ENCODE measurements at places on chromosomes 16 and 17. TPM values are rescaled to one million over a fixed set of nuclear protein-coding genes. Genes with fewer than 3 reads are reported as not detected.

DNA sequence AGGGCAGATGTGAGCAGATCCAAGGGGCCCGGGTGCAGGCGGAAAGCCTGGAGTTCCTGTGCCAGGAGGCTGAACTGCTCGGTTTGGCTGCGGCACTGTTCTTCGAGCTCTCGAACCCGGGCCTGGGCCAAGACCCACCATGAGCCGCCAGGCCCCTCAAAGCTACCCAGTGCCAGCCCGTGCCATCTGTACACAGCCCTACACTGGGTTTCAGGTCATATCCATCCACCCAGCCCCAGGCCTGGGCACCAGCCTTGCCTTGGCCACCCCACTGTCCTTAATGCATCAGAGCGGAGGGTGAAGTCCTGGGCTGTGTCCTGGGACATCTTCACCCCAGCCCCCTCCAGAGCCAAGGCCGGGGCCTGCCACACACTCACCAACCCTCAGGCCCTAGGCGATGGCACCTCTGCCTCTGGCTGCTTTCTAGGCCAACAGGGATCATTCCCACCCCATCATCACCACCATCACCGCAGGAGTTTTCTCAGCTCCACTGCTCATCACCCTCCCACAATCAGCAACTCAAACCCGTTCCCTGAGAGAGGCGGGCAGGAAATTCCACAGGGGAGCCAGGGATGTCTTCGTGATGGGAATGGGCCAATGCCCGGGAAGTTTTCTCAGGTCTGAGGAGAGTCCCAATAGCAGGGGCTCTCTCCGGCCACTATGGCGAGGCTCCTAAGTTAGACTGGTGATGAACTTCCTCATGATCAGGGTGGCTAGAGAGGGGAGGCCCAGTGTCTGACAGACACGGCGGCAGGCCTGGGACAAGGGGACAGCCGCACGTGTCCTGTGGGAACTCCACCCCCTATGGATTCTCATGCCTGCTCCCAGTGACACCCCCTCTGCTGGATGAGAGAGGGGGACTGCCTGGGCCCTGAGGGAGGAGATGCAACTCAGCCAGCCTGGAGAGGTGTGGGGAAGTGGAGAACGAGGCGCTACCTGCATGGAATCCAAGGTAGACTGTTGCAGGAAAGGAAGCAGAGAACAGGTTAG, 9.1 kb downstream of the TSPOAP1 start:
- peak; percentile 4 for DNase-seq

Gene GJD3
- not detected for total RNA-seq

DNA sequence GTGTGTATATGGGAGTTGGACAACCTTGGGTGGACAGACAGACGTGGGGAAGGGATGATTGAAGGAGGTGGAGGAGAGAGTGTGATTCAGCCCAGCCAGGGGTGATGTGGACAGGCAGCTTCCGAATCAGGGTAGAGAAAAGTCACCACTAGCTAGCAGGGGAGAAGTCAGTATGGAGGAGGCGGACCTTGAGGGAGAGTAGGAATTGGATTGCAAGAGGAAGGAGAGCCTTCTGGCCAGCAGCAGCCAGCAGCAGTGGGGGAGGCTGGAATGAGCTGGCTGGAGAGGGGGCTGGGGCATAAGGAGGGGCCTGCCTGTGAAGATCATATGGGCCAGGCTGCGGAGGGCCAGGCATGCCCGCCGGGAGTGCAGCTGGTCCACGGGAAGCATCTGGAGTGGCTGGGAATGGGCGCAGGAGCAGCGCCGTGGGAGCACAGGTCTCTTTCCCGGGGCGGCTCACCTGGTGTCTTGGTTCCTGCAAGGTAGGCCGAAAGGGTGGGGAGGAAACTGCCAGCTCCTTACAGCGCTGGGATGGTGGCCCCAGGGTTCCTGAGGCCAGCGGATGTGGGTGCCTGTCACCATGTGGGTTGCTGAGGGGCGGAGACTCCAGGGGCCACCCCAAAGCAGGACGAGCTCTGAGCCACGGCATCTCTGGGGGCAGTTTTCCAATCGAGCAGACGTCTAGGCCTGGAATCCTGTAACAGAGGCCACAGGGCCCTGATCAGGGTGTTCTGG, 235.3 kb downstream of the SEC14L1 start:
- DNase-seq: peak; percentile 91

DNA sequence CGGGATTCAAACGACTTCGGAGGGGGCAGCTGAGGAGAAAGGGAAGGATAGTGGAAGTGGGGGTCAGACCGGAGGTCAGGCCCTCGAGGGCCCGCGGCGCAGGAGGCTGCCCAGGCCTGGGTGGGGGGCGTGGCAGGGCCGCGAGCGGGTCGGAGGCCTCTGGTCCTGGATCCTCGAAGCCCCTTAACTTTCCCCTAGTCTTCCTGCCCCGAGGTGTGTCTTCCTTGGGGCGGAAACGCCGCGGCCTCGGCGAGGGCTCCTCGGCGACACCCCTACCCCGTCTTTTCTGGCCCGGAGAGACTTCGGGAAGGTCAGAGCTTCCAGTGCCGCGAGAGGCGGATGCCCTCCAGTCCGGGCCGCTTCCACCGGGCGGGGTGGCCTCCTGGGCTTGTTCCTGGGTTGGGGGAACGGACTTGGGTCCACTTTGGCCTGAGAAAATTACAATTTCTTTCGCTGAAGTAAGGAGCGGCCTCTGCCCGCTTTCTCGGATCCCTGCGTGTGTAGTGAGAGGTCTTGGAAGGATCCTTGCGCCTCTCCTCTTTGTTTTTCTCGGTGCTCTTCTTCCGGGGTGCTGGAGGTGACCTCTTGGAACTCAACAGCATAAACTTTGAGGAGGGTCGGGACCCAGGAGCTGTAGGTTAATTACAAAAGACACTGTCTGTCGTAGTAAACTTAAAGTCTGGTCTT, 491 bp downstream of the IST1 start:
- peak; percentile 43 for DNase-seq

DNA sequence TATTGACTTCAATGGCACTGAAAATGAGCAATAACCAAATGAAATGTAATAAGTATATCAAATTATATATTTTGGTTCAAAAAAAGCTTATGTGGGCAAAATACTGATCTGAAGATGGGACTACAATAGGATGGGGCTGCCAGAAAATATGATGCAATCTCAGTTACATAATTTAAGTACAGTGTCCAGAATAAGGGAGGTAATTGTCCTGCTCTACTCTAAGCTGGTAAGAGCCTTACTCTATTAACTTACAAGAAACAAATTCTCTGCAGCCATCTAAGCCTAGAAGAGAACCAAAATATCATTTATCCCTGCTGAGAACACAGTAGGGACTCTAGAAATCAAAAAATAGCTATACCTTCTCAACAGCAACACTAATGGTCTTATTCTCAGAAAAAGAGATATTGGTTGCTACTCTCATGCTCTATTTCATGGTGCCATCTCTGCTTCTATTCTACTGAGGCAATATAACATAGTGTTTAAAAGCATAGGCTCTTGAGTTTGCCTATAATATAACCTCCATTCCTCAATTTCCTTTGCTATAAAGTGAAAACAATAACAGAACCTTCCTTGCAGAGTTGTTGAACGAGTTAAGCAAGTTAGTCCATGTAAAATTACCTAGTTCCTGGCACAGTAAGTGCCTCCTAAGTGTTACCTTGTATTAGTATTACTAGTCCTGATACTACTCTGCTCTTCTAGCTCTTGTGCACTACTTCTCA, 19.9 kb downstream of the NQO1 start:
- DNase-seq: no peak

DNA sequence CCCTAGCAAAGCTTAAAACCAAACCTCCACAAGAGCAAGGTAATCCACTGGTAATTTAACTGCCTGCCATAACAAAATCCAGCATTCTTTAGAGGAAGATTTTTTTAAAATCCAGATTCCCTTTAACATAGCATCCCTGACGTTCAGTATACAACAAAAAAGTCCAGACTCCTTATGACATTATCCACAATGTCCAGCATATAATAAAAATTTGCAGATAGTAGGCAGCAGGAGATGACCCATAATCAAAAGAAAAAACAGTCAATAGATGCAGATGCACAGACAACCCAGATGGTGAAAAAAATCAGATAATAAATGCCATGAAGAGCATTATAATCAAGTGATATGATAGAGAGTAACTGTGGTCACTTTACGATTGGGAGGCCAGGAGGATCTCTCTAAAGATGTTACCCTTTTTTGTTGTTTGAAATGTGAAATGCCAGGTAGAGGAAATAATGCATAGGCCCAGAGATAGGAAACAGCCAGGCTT, 33.2 kb downstream of the MRC2 start:
- DNase-seq: no peak

- peak; percentile 29 for DNase-seq
Measured at GRCh38 chr17:67474081-67474661, 97.1 kb downstream of the PITPNC1 start.

- peak; percentile 23 for DNase-seq
Measured at GRCh38 chr17:3693829-3694231, 2.1 kb downstream of the P2RX5 start.

DNA sequence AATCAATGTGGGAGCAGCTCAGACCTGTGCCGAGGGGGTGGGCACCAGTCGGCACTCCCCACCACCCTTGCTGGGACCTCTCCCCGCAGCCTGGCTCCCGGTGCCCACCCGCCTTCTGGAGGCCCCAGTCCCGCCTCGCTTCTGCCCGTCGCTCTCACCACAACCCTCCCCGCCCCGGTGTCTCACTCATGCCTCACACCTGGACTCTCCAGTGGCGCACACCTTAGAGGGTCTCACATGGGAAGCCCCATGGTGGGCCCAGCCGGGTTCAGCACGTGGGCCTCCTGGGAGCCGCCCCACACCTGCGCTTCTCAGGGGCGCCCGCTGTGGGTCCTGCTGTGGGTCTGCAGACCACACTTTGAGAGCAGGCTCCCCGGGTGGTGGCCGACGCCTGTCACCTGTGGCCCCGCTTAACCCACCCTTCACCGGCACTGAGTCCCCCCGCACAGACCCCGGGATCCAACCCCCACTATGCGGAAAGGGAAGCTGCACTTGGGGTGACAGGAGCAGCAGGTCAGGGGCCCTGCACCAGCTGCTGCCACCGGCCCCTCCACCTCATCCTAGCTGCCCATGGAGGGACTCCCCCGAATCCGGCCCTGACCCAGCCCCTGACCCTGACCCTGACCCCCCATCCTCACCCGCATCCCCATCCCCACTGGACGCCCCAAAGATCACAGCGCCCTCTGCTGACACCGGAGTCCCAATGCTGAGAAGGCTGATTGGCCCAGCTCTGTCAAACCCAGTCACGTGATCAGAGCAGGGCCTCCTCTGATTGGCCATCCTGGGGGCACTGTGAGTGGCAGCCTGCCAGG, 27.4 kb upstream of the SLC38A10 start:
- peak; percentile 63 for DNase-seq

- no peak for DNase-seq
Measured at GRCh38 chr17:77555741-77556291, 402.7 kb upstream of the TNRC6C start.

GRCh38 chr16:4767872-4768548, 1.0 kb upstream of the ZNF500 start:
- DNase-seq: peak; percentile 41

DNA sequence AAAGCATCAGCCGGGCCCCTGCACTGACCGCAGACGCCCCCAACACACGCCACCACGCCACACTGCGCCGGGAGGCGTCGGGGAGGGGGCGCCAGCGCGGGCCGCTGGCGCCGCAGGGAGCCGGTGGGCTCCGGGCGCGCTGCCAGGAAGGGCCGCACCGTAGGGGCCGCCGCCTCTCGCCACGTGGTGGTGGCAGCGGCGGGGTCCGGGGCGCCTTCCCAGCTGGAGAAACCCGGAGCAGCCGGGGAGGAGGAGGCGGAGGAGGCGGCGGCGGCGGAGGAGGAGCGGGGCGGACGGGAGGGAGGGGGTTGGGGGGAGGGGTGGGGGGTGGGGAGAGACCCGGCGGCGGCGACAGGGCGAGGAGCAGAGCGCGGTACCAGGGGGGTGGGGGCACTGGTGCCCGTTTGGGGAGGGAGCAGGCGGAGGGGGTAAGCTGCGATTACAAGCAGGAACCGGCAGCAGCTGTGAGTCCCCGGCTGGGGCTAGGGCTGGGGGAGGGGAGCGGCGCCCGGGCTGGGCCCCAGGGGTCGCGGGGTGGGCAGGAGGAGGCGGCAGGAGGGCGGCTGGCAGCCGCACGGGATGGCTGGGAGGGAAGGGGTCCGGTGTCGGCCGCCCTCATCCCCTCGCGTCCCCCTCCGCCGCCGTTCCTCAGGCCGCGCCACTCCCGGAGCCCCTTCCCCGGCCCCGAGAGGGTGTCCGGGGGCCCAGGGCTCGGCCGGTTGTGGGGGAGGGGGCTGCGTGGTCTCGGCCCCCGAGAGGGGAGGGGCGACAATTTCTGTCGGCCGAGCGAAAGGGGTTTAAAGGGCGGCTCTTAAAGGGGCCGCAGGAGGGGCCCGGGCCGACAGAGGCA, at the start of gene TBKBP1:
TSS of gene TBKBP1 (plus strand) at position 431 of the 850 bp plus-strand sequence. CDS start 1,952 bp downstream, outside the sequence.
- peak; percentile 61 for DNase-seq

DNA sequence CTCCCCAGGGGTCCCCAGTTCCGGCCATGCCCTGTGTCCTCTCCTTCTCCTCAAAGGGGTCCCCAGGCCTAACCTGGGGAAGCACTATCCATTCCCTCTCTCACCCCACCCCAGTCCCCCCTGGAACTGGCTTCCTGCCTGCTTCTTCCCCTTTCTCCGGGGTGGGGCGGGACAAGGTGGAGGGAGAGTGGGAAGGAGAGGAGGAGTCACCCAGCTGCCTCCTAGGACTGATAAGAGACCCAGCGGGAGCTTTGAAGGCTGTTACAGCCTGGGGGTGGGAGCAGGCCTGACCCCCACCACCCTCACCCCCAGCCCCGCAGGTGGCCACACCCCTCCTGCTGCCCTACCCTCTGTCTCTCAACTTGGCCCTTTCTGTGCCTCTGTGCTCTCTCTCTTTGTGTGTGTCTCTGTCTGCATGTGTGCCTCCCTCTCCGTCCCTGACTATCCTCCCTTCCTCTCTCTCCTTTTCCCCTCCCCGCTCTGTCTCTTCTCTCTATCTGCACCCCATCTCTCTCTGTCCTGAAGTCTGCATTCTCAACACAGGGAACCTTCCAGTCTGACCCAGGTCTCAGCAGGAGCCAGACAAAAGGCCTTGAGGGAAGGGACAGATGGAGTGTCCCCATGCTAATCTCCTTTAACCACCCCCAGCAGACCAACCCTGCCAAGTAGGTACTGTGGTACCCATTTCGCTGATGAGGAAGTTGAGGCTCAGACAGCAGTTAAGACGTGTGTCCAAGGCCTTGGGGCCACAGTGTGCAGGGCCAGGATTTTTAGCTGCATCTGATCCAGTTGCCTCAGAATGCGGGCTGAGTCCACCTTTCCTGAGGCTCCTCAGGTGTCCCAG, 66.1 kb downstream of the RAB11FIP4 start:
- DNase-seq: no peak

DNA sequence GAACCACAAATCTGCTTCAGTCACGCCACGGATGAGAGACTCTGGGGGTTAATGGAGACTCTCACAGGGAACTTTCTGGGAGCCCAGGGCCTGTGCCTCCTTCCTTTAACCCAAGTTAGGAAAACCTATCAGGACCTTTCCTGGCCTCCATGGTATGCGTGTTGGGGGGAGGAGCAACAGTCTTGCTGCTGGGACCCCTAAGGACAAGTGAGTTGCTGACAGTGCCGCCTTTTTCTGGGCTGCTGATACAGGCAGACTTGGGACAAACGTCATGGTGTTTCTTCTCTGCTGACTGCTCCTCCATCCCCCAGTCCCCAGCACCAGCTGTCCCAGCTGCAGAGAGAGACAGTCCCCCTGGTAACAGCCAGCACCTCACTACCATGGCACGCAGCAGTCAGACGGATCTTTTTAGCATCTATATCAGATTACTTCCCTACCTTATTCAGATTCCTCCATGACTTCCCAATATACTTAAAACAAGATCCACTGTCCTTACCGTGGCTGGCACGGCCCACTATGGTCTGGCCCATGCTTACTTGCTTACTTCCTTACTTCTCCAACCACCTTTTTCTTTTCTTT, 6.5 kb downstream of the DPEP2NB start:
- no peak for DNase-seq

GRCh38 chr17:28864991-28865849, 10.4 kb downstream of the ERAL1 start:
- no peak for DNase-seq

Gene PRR11
- 77.4 TPM for total RNA-seq

Measured in activated naive CD4-positive, alpha-beta T cell treated with anti-CD3 and anti-CD28 coated beads for 36 hours (primary cell).